ENCODE measurements at places on chromosomes 1 and 21.

- DNase-seq, result no peak
These were observed 83.9 kb upstream of the EDEM3 start for GRCh38 chr1:184838504-184838951.

DNA sequence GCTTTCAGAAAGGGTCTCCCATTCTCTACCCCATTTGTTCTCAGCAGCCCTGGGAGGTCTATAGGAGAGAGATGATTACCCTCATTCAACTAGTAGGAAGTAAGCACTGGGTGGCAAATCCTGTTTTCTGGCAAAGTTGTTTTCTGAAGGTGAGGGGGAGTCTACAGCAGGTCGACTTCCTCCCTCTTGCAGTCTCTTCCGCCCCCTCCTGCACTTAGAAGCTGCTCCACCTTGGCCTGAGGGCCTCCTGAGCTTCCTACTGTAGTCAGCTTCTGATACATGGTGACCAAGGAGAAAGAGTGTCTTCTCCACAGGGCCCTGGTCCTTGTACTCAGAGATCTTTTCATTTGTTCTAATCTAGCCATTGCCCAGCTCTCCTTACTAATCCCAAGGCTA, 93.1 kb downstream of the RGL1 start:
- DNase-seq, result no peak

GRCh38 chr1:227885135-227885647, 62.5 kb downstream of the WNT9A start:
- DNase-seq, result no peak

- DNase-seq, result no peak
These were observed 9.5 kb upstream of the SLC19A2 start for GRCh38 chr1:169495046-169495775.

DNA sequence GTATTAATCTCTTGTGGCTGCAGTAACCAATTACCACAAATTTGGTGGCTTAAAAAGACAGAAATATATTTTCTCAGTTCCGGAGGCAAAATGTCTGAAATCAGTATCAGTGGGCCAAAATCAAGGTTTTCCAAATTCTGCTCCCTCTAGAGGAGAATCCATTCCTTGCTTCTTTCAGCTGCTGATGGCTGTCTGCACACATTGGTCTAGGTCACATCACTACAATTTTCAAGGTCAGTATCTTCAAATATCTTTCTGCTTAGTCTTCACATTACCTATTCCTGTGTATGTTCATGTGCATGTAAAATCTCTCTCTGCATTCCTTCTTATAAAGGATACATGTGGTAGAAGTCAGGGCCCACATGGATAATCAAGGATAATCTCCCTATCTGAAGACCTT, 999.4 kb downstream of the KCNT2 start:
- DNase-seq, result no peak

DNA sequence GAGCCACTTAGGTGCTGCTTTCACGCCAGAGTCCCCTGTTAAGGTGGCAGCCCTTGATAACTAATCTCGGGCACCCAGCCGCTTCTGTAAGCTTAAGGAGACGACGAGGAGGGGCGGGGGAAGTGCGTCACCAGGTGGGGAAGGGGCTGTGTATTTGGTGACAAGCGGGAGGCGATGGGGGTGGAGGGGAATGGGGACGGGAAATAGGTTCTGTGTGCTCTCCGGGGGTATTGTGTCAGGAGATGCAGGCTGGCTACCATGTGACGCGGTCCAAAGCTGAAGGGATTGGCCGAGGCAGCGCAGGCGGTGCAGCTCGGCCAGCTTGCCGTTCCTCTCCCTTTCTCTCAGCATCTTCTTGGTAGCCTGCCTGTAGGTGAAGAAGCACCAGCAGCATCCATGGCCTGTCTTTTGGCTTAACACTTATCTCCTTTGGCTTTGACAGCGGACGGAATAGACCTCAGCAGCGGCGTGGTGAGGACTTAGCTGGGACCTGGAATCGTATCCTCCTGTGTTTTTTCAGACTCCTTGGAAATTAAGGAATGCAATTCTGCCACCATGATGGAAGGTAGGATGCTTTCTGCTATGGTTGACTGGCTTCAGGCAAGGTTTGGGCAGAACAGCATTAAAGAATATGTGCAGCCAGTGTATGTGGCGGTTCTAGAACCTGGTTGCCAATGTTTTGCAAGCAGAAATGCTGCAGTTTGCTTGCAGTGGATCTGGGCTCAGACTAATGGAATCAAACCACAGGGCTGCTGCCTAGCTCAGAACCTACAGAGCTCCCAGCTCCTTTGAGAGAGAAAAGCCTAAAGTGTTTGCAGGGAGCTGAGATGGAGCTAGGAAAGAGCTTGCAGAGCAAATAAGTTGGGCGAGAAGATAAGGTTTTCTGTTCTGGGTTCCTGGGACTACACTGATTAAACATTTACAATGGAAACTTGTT, at the start of gene SGIP1:
Gene SGIP1 (plus strand): TSS at position 350 of the 937 bp plus-strand sequence. CDS start 206 bp downstream, at position 556.
- no peak for DNase-seq

DNA sequence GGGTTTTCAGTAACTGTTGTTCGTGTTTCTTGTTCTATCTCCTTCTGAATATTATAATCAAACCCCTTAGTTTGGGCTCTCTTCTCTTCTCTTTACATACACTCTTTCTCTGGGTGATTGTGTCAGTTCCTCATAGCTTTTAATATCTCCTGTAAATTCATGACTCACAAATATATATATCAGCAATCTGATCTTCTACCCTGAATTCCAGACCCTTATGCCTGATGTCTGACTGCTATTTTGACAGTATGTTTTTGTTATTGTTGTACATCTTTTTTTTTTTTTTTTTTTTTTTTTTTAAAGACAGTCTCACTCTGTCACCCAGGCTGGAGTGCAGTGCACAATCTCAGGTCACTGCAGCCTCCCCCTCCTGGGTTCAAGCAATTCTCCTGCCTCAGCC, 70.8 kb upstream of the MPC2 start:
- DNase-seq, result no peak

- DNase-seq, result no peak
These were observed 36.5 kb downstream of the FBXO2 start for GRCh38 chr1:11617741-11618140.

GRCh38 chr1:202276081-202276715, 65.5 kb downstream of the UBE2T start:
- no peak for DNase-seq

DNA sequence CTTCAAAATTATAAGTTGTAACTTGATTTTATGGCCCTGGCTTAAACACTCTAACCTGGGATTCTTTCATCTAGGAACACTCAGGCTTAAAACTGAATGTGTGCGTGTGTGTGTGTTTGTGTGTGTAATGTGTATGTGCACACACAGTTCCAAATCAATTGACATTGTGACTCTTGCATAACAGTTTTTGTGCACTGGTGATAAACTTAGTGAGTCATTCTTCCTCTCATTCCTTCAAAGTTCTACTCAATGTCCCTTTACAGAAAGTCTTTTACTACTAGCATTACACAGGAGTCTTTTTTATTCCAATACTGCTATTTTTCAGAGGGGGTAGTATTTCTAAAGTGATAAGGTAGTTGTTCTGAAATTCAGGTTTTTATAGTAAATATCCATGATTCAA, 943.6 kb downstream of the KCNT2 start:
- DNase-seq, result no peak

DNA sequence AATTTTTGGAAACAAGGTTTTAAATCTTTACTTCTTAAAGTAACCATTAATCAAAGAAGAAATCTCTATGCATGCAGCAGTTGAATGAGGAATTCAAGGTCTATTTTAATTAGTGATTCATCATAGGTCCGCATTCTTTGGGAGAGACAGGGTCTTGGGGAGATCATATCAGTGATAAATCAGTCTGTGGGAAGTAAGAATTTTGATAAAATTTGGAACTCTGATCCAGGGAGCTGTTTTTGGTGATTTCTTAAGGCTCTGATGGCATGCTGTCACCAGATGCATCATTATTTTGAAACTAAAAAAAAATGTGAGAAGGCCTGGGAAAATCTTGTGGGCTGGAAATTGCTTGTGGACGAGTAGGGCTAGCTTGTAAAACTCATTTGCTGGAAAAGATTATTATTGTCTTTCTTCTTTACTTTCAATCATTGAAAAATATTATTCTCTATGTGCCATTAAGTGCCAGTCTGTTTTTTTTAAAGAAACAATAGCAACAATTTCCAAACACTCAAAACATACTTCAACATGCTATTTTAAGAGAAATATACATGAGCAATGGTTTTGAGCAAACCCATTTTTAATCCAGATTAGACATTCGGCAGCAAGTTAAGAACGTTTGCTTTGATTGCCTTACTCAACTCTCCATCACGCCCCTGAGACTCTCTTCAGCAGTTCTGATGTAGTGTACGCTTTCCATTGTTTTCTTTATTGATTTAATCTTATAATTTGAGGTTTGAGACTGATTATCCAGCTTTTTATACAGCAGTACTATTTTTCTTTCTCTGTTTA, 62.6 kb downstream of the ZBTB18 start:
- no peak for DNase-seq

DNA sequence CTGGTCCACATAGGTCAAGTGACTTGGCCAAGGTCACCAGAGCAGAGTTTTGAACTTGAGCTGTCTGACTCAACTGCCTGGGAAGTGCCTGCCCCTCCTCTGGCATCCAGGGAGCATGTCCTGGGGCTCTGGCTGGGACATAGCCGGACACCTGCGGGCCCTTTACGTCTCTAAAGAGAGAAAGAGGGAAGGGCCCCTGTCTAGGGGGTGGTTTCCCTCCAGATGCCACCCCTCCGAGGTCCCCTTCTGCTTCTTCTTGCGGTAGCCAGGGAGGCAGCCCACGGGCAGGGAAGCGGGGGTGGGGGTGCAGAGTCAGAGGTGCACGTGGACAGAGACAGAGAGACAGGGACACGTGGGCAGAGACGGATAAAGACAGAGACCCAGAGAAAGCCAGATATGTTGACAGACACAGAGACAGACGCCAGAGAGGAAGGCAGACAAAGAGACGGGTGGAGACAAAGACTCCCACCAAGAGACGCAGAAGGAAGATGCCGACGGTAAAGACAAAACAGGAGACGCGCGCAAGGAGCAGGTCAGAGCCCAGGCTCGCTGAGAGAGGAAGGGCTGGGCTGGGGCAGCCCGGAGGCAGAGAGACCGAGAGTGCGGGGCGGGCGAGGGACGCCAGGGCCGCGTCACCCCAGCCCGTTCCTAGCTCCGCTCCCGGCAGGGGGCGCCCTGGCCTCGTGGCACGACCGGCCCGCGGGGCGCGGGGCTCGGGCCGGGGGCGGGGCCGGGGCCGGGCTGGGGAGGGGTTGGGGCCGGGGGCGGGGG, 458 bp upstream of the ALPL start:
- DNase-seq, result peak; percentile 45

GRCh38 chr1:207463021-207463420, 8.9 kb downstream of the CR2 start:
- no peak for DNase-seq

GRCh38 chr21:18443701-18444100, 40.1 kb upstream of the TMPRSS15 start:
- no peak for DNase-seq

DNA sequence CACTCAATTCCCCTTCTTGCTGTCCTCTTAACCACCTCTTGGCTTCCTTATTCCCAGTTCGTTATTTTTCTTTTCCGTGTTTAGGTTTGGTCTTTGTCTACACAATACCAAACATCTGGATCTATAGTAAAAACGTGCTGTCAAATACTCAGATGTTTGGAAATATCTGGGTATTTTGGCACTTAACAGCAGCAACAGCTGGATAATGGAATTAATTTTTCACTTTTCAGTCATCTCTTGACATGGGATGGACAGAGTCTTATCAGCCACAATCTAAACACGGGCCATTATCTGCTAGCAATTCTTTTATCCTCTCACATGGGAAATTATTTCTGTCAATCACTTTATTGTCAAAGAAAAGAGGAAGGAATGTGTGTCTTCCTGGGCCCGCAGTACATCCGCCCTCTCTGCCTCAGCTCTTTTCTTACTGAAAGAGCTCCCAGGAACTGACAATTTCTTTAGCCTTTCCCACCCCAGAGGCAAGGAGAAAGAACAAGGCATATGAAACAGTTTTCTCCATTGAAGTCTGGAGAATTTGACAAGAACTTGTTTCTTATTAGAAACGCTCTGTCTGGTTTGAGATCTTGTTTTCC, 13.4 kb downstream of the NHLH2 start:
- DNase-seq, result no peak
